ENCODE measurements at places on chromosomes 1 and 21.

DNA sequence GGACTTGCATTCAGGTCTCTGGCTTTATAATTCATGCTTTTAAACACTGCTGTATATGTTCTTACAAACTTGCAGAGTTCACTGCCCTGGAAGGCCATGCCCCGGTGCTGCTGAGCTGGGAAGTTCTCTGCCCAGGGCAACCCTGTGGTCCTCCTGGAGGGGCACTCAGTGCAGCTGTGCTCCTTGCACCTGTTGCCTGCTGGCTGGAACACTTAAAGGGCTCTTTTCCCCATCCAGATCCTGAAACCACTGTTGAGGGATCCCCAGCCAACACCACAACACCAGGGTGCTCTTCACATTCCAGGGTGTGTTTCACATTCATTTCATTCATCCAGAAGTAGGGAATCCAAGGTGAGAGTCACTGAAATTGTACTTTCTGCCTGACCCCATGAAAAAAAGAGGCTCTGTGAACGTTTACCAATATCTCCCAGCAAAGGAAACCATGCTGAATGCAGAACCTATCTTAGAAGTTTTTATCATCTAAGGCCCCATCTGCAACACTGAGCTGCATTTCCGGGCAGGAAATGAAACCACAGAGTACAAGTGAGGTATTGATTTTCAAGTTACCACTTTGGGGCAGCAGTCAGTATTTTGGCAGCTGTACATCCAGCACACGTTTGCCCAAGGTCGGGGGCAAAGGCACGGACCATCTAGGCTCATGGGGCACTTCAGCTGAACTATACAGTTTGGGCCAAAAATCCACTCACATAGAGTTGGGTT is 16.4 kb upstream of the KIAA0040 start:
- DNase-seq: no peak

GRCh38 chr1:165773324-165773965 is 4.8 kb upstream of the TMCO1 start:
- DNase-seq: no peak

DNA sequence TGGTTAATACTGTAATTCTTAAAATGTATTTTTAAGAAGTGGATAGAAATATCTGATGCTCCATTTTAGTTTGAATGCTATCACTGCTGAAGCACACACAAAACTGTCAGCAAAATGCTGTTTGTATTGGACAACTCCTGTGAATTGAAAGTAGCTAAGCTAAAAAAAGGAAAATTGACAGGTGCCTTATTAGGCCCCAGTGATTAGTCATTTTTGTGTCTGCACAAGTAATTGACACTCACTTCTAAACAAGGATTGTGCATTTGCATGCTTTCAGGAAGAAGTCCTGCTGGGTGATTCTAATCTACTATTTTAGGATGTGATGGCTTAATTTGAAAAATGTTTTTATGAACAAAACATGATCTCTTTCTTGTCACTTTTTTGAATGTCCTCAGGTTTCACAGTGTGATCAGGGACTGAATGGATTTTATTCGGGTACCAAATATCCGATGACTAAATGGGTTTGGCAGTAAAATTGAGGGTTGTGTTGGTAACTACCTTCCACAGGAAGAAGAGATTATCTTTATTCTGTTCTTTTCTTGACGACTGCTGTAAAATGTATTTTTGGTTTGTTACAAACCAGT is 13.0 kb upstream of the MAP3K7CL start:
- no peak for DNase-seq

DNA sequence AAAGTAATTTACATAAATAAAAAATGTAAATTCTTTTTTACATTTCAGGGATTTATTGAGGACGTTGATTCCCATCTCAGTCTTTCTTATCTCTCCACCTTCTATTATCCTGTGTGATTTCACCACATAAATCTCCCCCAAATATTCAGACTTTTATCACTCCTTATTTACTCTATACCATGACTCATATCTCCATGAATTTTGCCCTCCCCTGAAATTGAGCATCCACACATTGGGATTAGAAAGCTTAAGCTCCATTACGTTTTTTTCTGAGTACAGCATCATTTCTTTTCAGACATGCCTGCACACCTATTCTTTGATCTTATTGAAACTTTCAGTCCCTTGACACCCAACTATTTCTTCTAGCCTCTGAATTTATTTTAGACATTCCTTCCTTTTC is 111.2 kb downstream of the IFI44 start:
- no peak for DNase-seq

DNA sequence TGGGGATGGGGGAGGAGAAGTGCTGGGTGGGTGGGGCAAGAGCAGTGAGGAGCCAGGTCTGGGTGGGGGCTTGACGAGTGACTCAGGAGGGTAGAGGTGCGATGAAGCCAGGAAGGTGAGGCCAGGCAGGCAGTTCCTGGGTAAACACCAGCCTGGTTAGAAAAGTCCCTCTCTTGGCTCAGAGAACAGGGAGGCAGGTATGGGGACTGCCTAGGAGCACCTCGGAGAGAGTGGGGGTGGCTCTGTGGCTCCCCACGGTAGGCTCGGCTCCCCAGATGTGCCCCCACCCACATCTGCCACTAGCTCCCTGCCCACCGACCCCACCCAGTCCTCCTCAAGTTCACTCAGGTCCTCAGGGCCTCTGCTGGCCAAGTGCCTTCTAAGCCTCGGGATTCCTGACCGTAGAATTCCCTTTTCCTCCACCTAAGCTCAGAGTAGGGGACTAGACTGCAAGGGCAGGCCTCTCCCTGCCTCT is 1.2 kb downstream of the HSPG2 start:
- no peak for DNase-seq

GRCh38 chr1:51636764-51637522 is 20.1 kb downstream of the OSBPL9 start:
- peak; percentile 61 for DNase-seq

DNA sequence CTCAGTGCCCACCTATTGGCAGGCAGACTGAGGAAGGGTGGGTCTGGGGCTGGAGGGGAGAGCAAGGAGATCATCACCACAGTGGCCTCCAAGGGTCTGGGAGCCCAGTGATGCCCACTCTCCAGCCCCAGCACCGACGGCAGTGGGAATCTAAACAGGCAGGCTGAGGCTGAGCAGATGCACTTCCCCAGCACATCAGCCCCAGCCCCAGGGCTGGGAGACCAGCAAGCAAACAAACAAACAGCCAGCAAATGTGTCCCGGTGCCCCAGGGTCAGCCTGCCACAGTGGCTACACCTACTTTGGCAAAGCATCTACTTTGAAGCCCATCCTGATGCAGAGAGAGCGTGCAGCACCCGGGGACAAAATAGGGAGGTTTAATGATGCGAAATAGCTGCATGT is 216.3 kb upstream of the ZC3H12A start:
- DNase-seq: no peak

DNA sequence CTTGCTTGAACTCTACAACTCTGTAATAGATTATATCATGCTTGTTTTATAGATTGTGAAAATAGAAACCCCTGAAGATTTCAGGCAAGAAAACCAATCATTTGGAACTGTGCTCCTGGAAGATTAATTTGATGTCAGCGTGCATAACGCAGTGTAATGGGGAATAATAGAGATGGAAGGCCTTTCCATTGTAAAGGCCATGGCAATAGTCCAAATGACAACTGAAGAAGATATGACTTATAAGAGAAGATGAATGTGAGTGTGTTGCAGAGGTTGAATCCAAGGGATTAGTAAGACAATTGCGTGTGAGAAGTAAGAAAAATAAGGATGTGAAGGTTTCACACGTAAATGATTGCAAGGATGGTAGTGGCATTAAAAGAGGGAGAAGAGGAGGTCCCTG is 285.0 kb downstream of the DUSP10 start:
- no peak for DNase-seq

- DNase-seq: no peak
These were observed at the start of gene ERICH3 for GRCh38 chr1:74673351-74674111. TSS of gene ERICH3 (minus strand) at chr1:74673792. CDS start at chr1:74673519, 273 bp downstream.

- no peak for DNase-seq
These were observed 30.5 kb upstream of the EFCAB14 start for GRCh38 chr1:46749404-46749803.

GRCh38 chr1:156104065-156104810 is 10.3 kb upstream of the LMNA start:
- DNase-seq: no peak

DNA sequence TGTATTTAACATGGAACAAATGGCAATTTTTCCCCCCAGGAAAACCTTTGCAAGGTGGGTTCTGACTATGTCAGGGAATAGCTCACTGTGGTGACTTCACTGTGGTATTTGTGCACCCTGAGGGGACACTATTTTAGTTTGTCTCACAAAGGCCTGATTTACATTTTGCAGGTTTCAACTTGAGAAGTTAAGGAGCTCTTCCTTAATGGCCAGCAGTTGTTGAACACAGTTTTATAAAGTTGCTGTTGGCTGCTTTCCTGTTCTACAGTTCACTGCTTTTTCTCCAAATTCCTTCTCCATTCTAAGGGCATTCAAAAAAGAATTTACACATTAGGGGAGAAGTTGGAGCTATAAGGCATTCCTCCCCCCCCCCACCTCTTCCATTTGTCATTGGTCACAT is 4.6 kb downstream of the LAMC1 start:
- no peak for DNase-seq

- DNase-seq: no peak
These were observed 6.7 kb upstream of the RAB3GAP2 start for GRCh38 chr1:220278991-220279390.

DNA sequence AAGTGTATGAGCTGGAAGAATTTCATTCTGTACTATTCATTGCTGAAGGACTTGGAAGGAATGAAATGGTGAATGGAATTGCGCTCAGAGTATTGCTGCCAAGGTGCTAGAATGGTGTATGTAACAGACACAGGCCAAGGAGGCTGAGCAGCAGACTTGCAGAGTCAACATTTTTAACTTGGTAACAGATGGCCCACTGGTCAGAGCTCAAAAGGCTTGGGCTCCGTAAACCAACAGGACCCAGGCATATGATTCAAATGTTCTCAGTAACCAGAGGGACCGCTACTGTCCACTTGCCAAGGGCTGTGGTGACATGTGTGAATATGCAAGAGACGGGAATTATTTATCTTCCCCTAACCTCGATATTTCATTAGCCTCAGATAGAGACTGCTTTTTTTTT is 28.8 kb upstream of the PTGFRN start:
- DNase-seq: no peak

DNA sequence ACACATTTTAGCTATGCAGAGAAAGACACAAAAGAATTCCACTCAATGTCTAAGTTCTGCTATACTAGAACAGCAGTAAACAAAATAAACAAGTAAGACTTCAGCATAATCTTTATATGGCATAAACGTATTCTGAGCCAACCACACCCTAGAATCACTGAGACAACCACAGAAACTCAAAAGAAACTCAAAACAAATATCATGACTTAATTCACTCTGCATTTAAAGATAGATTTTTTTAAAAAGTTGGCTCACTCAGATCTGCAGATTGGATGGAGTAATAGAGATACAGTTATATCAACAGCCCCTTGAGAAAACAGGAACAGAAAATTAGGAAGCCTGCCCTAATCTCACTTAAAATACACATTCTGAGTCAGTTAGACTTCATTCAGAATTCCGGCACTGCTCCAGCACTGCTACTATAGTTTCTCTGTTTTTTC is 95.0 kb downstream of the COL24A1 start:
- DNase-seq: no peak

GRCh38 chr1:160049101-160049500 is 17.3 kb upstream of the PIGM start:
- DNase-seq: peak; percentile 28

- no peak for DNase-seq
These were observed 70.0 kb upstream of the KCNJ15 start for GRCh38 chr21:38186661-38187270.

DNA sequence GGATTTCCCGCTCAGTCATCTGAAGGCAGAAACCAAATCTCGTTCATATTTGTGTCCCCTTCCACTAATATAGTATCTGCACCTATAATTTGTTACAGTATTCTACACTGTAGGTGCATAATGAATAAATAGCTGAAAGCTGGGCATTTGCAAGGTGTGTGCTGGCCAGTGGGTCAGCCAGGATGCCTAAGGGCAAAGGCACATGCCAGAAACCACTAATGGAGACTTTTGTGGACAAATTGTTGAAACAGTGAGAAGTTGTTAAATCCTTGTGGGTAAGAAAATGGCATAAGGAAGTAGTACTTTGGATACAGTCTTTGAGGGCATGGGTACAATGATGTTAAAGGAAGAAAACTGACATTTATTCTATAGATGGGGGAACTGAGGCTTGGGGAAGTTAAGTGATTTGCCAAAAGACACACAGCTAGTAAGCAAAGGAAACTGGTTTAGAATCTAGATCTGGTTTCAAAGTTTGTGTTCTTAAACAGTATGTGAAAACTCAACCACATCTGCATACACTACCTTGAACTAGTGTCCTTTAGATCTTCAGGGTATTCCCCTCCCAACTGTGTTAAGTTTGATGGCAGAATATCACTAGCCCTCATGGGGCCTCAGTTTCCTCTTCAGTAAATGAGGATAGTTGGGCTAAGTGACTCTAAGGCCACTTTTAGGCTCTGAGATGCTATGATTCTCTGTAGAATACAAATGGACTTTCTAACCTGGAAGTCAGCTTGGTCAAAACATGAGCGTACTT is 26.5 kb upstream of the LRRC8C start:
- DNase-seq: no peak

GRCh38 chr1:57761628-57762027 is 337.8 kb upstream of the DAB1 start:
- no peak for DNase-seq

GRCh38 chr1:7550261-7550865 is 220.7 kb upstream of the VAMP3 start:
- DNase-seq: no peak

- DNase-seq: peak; percentile 67
These were observed 16.9 kb upstream of the POGK start for GRCh38 chr1:166822385-166822784.

DNA sequence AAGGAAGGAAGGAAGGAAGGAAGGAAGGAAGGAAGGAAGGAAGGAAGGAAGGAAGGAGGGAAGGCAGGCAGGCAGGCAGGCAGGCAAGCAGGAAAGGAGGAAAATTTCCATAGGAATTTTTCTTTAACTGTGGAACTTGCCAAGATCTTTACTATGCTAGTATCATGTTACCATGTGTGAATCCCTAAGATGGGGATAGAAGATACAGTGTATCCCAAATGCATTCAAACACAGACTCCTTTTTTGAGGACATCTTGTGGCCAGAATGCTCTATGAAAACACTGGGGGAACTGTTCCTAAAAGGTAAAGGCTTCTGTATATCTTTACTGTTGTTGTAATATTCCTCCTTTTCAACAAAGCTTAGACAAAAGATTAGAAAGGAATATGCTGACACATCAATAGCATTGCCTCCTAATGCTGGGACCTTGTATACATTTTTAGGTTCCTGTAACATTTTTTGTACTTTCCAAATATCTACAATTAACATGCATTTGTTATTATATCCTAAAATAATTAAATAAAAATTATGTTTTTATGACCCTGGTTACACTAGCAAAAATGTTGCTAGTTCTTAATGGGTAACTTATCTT is 20.6 kb downstream of the CCDC190 start:
- no peak for DNase-seq

- no peak for DNase-seq
These were observed 15.9 kb upstream of the PLEKHM2 start for GRCh38 chr1:15668089-15668754.

- no peak for DNase-seq
These were observed 8.7 kb downstream of the PRRC2C start for GRCh38 chr1:171494076-171494475.
